ENCODE measurements at places on chromosomes 2 and 18. TPM values are rescaled to one million over a fixed set of nuclear protein-coding genes. Genes with fewer than 3 reads are reported as not detected.

GRCh38 chr2:46978723-46979122 lies 63.1 kb upstream of the MCFD2 start:
- no peaks in the 10 kb centered on the region for H3K4me1 ChIP-seq
- no peak for DNase-seq
- H3K4me3 ChIP-seq: no peak overlapping the region
- no peaks in the 10 kb centered on the region for H3K27me3 ChIP-seq

GRCh38 chr2:222433332-222434173 lies 9.2 kb downstream of the SGPP2 start:
- peaks cover 6% of the 10 kb centered on the region for H3K4me1 ChIP-seq
- DNase-seq: no peak
- H3K36me3 ChIP-seq: no peaks in the 10 kb centered on the region
- no peaks in the 10 kb centered on the region for H3K27me3 ChIP-seq

- no peaks in the 10 kb centered on the region for H3K27me3 ChIP-seq
- DNase-seq: no peak
- no peak overlapping the region for H3K4me3 ChIP-seq
Observed at GRCh38 chr2:181890271-181890670, 1.3 kb upstream of the ITPRID2 start.

DNA sequence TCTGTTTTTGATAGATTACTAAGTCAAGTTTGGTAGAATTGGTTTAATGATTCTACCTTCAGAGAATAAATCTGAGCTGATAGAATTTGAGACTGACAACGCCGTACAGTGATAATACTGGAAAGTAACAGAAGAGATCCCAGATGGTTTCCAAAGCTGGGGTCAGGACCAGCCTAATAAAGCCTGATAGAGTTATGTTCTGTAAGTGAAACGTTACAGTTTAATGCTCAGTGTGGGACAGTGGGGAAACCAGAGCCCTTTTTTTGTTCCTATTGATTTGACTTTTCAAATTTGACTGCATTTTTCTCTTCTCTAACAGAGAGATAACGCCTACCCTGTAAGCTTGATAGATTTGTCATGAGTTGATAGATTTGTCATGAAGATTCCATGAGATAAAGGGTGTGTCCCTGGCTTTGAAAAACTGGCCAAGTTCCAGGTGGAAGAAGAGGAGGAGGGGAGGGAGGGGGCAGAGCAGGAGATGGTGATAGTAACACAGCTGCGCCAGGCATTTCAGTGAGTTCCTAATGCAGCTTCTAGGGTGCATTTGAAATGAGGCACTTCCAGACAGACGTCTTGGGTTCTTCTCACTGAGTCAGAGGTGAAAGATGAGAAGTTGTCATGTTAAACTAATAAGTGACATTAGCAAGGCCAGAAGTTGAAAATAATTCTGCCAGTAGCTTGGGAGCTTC lies 65.1 kb downstream of the CERS6 start:
- no peak overlapping the region for H3K27ac ChIP-seq
- no peaks in the 10 kb centered on the region for H3K27me3 ChIP-seq
- H3K4me3 ChIP-seq: no peak overlapping the region
- no peak for DNase-seq

- H3K4me3 ChIP-seq: no peak overlapping the region
- no peak for DNase-seq
- H3K27ac ChIP-seq: no peak overlapping the region
- H3K27me3 ChIP-seq: no peaks in the 10 kb centered on the region
Observed at GRCh38 chr18:48599391-48599790, 60.6 kb downstream of the CTIF start.

NCKAP5 gene
- 3.7 TPM for total RNA-seq

RAB6C gene
- total RNA-seq: 0.08 TPM

SOX11 gene
- total RNA-seq: 0.35 TPM

TTR gene
- 2.8 TPM for total RNA-seq

All from colonic mucosa (tissue), 4 donors.